ENCODE measurements at places on chromosomes 3 and 15.

- DNase-seq, result no peak
Observed at GRCh38 chr3:152380043-152380442, 111.3 kb downstream of the MBNL1 start.

- peak; percentile 30 for DNase-seq
Observed at GRCh38 chr3:53890726-53891475, 758 bp downstream of the SELENOK start.

DNA sequence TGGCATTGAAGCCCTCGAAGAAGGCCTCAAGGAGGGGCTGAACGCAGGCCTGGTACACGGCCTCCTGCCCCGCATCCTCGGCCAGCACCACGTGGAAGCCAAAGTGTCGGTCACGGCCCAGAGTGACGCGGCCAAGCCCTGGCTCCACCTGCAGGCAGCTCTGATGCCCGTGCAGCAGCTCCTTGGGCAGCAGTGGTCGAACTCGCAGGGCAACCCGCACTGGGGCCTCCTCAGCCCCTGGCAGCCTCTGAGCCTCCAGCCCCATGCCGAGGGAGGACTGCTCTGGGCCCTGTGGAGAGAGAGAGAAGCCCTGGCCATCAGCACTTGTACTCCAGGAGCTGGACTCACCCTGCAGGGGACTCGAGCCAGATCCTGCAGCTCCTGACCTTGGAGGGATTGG is 2.6 kb downstream of the KIF7 start:
- no peak for DNase-seq

GRCh38 chr3:185796431-185797107 is 28.3 kb downstream of the IGF2BP2 start:
- DNase-seq, result no peak

GRCh38 chr15:99059010-99059981 is 45.6 kb upstream of the SYNM start:
- peak; percentile 66 for DNase-seq

DNA sequence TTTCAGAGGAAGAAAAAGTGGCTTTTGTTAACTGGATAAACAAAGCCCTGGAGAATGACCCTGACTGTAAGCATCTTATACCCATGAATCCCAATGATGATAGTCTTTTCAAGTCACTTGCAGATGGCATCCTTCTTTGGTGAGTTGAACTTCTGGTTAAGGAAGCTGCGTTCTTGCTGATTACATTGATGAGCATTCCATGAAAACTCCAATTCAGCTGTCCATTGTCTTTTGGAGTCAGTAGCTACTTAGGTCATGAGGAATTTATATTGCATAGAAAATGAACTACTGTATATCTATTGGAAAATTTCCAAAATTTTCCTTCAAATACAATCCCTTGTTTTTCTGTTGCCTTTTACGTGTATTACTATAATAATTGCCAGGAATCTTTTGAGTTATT is 47.7 kb upstream of the TRPC1 start:
- DNase-seq, result no peak

All from activated naive CD4-positive, alpha-beta T cell treated with anti-CD3 and anti-CD28 coated beads, Interleukin-2, amount 50 U/mL, for 72 hours (primary cell).